Posterior vena cava (tissue), 2 donors: ENCODE measurements at places on chromosomes 16 and 17.

- no peak for DNase-seq
These were observed 78.8 kb downstream of the IRX3 start for GRCh38 chr16:54207837-54208236.

- DNase-seq: no peak
These were observed 5.0 kb upstream of the MYL4 start for GRCh38 chr17:47203984-47204721.

DNA sequence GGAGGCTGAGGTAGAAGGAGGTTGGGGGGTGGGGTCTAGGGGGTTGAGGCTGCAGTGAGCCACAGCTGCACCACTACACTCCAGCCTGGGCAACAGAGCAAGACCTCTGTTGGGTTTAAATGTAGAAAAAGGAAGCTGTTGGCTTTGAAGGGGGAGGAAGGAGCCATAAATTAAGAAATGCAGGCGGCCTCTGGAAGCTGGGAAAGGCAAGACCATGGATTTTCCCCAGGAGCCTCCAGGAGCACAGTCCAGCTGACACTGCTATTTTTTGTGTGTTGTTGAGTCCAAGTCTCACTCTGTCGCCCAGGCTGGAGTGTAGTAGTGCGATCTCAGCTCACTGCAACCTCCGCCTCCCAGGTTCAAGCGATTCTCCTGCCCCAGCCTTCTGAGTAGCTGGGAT, 15.9 kb downstream of the LITAF start:
- no peak for DNase-seq

- DNase-seq: no peak
These were observed 137.5 kb downstream of the TRIM37 start for GRCh38 chr17:58969156-58969555.

DNA sequence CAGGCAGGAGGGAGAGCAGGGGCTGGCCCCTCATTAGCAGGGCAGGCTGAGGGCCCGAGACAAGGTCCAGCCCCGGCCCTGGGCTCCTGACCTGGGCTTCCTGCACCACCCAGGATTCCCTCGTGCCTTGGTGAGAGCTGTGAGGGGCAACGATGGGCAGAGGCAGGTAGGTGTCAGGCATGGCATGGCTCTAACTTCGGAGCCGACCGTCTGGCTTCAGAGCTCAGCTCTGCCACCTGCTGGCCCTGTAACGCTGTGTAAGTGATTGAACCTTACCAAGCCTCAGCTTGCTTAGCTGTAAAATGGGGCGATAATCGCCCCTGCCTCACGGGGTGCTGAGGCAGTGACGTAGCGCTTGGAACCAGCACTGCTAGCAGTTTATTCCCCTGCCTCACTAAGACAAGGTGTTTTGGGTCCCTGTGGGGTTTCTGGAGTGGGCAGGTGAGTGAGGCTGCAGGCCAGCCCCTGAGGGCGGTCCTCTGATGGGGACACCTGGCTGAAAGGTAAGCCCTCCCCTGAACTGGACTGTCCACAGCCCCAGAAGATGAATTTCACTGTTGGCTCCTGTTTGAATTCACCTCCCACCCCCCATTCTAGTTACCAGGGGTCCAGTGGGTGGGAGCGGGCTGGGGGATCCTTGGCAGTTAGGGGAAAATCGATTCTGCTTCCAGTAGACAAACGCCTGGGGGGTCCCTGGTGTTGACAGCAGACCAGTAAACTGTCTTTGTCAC, 184.8 kb upstream of the GSE1 start:
- DNase-seq: peak; percentile 79

DNA sequence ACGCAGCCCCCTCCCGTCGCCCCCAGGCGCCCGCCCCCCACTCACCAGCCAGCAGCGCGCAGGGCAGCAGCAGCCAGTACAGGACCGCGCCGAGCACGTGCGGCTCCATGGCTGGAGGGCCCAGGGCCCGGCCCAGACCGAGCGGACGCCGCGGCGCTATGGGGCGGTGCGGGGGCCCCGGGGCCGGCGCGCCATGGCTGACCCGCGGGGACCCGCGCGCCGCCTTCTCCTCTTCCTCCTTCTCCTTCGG, 239 bp downstream of the PIEZO1 start:
- DNase-seq: no peak

DNA sequence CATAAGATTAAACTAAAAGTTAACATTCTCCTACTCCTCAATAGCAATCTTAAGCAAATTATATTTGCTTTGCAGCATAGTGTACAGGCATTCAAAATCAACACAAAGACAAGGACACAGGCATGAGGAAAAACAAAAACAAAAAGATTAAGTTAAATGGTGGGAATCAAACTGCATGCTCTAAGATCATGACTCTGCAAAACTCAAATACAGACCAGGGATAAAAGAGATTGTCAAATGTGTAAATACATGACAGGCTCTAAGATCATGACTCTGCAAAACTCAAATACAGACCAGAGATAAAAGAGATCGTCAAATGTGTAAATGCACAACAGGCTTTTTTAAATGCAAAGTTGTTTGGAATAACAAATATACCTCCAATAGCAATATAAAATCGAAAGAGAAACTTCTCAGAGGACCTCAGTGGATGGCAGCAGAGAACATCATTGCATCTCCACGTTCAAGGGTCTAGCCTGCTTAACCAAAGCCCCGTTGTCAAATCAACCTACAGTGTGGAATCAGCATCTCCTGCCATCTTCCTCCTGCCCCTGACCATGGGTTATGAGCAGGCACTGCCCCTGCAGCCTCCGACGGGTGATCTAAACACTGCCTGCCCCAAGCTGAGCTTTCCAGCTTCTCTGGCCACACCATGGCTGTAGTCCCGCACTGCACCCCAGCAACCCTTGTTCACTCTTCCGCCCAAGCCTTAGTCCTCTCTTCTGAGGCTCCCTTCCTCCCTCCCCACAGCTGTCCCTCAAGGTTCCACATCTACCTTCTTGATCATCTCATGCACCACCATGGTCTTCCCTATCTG, 446.1 kb downstream of the SOX9 start:
- DNase-seq: no peak

- peak; percentile 95 for DNase-seq
These were observed 588 bp downstream of the APRT start for GRCh38 chr16:88810912-88811768.

DNA sequence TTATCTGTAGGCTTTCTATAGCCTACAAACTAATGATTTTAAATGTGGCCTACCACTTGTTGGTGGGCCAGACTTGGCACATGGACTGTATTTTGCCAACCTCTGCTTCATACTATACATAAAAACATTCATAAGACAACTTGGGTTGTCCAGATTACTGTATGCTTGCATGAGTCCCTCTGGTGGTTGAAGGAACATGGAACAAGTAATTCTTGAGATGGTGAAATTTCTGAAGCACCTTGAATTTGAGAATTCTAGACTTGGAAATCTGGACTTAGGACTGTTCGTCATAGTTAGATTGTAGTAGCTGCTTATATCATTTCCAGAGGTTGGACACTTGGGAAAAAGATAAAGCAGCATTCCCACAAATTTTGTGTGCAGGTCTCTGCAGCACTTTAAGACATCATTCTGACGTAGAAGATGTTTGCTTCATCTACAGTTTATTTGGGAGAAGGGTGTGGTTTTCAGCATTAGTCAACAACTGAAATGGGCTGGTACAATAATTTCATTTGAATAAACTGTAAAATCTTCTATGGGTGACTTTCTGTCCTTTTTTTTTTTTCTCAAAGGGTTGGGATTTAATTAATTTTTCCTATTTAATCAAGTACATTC, 31.2 kb downstream of the NFATC3 start:
- no peak for DNase-seq

GRCh38 chr17:46889992-46890564, 32.9 kb upstream of the GOSR2 start:
- no peak for DNase-seq

DNA sequence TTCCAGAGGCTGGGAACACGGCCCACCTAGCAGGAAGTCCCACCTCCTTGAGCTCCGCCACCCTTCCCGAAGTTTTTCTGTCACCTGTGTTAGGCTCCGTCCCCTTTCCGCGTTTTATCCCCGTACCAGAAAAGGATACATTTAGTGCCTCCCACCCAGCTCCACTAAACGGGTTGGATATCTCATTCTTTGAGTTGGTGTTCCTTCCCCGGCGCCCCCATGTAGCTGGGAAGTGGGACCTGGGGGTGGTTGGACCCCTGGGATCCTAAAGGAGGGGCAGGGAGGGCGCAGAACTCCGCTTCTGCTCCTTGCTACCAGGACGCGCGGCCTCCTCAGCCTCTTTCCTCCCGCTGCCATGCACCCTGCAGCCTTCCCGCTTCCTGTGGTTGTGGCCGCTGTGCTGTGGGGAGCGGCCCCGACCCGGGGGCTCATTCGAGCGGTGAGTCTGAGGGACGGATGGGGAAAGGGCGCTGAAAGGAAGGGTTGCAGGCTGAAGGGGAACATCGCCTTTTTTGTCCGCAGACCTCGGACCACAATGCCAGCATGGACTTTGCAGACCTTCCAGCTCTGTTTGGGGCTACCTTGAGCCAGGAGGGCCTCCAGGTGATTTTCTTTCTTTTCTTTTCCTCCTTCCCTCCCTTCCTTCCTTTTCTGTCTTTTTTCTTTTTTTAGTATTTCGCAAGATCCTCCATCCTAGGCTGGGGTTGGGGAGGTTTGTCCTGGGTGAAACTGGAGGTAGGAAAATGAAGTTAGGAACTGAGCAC, 669 bp downstream of the RNF167 start:
- DNase-seq: no peak

DNA sequence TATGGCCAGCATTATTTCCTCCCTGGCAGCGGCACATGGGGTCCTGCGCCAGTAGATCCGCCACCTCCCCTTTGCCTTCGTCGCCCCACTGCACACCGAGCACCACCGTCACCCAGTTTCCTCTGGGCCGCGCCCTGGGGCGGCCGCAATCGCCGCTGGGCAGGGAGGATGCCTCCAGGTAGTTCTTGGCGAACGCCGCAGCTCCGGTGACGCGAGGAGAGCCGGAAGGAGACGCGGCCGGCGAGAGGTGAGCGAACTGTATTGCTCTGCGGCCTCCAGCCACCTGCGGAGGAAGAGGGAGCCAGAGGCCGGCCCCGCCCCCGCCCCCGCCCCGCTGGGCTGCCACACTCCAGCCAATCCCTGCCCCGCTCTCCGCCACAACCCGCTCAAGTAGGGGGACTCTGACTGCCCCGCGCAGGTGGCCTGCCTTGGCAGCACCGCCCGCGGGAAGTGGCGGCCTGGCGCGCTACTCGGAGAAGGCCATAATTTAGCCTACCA, 11.8 kb upstream of the SLFN13 start:
- peak; percentile 86 for DNase-seq

GRCh38 chr17:77852731-77853130, 105.8 kb upstream of the TNRC6C start:
- DNase-seq: no peak

DNA sequence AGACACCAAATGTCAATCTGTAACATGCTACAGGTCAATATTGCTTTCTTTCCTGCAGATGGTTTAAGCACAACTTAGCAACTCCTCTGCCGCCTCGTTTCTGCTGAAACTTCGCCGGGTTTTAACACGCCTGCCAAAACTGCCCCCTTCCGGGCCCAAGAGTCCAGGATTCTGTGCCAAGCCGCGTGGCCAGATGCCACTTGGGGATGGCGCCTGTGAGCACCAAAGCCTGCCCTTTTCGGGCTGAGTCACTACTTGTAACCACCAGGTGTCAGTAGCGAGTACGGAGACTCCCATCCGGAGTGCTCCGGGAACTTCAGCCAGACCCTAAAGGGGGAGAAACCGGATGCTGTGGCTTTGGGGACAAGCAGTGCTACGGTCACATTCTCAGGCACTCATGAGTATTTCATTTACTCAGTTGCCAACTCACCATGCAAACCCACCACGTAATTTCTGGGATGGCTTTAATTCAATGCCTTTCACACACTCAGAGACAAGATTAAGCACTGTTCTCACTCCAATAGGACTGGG, 7.8 kb downstream of the PMP22 start:
- peak; percentile 94 for DNase-seq

GRCh38 chr17:56786989-56787482, 46.7 kb downstream of the C17orf67 start:
- DNase-seq: no peak

GRCh38 chr17:48261297-48261880, 153.8 kb downstream of the SNX11 start:
- no peak for DNase-seq

DNA sequence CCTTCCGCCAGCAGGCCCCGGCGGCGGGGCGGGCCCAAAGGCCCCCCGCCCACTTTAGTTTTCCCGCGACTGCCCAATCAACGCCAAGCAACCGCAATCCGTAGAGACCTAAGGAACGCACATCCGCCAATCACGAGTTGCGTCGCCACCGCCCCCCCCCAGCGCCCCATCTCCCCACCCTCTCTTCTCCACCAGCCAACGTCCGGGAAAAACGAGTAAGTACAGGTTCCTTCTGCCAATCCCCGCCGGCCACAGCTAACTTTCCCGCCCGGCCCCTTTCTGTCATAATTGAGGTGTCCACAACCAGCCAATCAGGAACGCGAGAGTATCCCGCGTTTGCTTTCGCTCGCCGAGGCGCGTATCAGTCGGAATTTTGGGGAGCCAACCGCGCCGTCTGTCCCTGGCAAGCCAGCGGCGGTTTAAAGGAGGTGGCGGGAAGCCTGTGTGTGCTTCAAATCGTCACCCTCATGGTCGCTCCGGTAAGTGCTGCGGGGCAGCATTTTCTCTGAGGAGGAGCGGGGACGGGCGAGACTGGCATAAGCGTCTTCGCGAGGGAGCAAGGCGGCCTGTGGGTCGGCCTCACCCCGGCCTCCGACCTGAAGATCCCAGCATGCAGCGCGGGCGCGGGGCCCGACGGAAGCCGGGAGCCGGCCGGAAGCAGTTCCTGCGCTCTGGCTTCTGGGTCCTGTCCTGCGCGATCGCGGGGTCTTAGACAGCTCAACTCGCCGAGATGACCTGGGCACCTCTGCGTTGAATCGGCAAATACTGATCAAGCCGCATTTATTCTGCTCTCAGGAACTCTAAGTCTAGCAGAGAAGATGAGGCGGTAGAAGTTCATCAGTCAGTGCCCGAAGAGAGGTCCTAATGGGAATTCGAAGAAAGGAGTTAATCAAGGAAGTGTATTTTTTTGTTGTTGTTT, at the start of gene MIS12:
TSS of gene MIS12 (plus strand) at position 361 of the 919 bp plus-strand sequence. CDS start 2,297 bp downstream, outside the sequence.
- peak; percentile 99 for DNase-seq

DNA sequence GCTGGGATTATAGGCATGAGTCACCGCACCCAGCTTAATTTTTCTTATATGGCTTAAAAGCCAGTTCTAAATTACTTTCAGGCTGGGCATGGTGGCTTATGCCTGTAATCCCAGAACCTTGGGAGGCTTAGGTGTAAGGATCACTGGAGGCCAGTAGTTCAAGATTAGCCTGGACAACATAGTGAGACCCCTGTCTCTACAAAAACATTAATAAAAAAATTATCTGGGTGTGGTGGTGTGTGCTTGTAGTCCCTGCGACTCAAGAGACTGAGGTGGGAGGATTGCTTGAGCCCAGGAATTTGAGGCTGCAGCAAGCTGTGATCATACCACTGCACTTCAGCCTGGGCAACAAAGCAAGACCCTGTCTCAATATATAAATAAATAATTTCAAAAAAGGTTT, 10.8 kb upstream of the SMARCD2 start:
- DNase-seq: peak; percentile 5

GRCh38 chr16:9280069-9280466, 188.6 kb downstream of the HAPSTR1 start:
- no peak for DNase-seq

- DNase-seq: peak; percentile 88
These were observed 893 bp downstream of the HCFC1R1 start for GRCh38 chr16:3022684-3023414.

GRCh38 chr16:28984619-28985135, at the start of gene LAT:
LAT (plus strand) TSS chr16:28985052; CDS start chr16:28985418, 366 bp downstream.
- DNase-seq: no peak

GRCh38 chr17:46013502-46014165, 14.6 kb downstream of the STH start:
- DNase-seq: peak; percentile 47

- DNase-seq: no peak
These were observed 1.7 kb downstream of the CRAMP1 start for GRCh38 chr16:1613728-1614455.
